ENCODE measurements at places on chromosomes 3 and 15.

- no peak for DNase-seq
These were observed 17.8 kb downstream of the TBL1XR1 start for GRCh38 chr3:177179281-177180067.

GRCh38 chr3:195372220-195372619, 70.6 kb downstream of the ACAP2 start:
- no peak for DNase-seq

DNA sequence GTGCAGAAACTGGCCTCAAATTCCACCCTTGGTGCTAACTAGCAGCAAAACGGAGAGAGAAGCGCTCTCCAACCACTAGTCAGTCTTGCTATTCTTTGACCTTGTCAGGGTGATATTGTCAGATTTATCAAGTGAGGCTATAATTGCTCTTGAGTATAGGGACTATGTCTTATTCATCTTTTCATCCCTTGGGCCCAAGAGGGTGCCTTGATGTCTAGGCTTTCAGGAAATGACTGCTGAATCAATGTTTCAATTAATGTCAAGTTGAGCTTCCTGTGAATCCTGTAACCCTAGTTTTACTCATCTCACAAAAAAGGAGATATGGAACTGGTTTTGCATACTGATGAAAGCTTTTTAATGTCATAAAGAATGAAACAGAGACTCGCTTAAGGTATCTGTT, 701.3 kb downstream of the EDEM1 start:
- no peak for DNase-seq

GRCh38 chr15:44593042-44593736, 56.2 kb downstream of the EIF3J start:
- DNase-seq = peak; percentile 29

DNA sequence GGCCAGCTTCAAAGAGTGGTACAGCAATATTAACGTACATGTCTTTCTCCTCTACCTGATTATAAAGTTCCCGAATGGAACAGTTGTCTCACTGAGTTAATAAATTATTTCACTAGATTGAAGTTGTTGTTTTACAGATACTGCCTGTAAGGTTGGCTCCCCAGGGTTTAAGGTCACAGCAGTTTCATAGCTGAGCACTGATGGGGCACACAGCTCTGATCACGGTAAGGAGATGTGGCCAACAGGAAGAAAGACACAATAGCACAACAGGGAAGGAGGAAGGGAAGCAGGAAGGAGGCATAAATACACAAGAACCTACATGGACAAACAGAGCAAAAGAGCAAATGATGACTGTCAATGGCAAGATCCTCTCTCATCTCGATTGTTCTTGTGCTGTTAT, 215.6 kb downstream of the WNT5A start:
- no peak for DNase-seq

DNA sequence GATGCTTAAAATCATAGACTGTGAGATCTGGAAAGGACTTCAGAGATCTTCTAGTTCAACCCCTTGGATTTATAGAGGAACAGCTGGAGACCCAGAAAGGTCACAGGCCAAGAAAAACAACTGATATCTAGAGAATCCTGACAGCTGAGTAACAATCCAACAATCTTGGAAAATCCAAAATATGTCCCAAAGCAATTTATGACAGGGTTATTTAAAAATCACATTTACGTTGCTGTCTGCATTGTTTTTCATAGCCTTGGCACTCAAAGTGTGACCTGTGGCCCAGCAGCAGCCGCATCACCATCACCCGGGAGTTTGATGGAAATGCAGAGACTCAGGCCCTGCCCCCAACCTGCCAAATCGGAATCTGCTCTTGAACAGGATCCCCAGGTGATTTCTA, 78.8 kb downstream of the FBN1 start:
- DNase-seq = peak; percentile 83

- no peak for DNase-seq
These were observed 41.6 kb downstream of the ZBTB38 start for GRCh38 chr3:141409940-141410241.

DNA sequence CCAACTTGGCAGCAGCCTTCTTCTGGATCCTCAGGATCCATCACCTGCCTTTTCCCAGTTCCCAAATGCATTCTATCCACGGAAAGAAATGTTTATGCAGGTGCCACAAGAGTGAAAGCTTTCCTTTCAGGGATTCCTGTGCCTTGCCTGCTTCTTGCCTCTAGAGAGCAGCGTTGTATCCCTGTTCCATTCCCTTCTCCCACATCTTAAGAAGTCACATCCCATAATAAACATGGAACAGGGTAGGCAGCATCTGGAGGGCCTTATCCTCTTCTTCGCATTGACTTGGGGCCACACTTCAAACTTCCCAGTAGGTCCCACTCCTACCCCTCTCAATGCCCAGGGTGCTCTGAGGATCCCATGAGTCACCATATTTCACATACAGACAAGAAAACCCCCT, 72.7 kb upstream of the DCLK3 start:
- DNase-seq = no peak

GRCh38 chr15:82105451-82106215, 59.8 kb upstream of the MEX3B start:
- peak; percentile 96 for DNase-seq

GRCh38 chr3:168093229-168093628, 2.5 kb downstream of the GOLIM4 start:
- DNase-seq = peak; percentile 17

DNA sequence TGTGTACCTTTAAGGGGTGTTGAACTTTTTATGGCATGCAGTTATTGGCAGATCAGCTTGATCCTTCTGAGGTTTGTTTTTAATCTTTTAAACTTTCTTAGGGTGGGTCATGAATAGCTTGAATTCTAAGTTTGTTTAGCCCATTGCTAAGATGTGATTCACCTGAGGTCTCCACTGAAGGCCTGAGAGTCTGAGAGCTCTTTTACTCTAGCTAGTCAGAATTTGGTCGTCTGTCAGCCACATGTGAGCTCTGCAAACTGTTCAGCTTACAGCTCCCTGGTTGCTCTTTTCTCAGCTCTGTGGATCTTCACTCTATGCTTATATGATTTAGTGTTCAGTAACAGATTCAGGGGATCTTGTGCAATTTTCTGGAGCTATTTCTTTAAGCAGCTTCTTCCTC, 161.3 kb downstream of the ABHD5 start:
- DNase-seq = peak; percentile 54

- no peak for DNase-seq
These were observed 117.0 kb downstream of the WNT7A start for GRCh38 chr3:13762906-13763305.

GRCh38 chr15:49890689-49891088, 228.3 kb downstream of the ATP8B4 start:
- DNase-seq = no peak

- peak; percentile 7 for DNase-seq
These were observed 819 bp downstream of the NEK4 start for GRCh38 chr3:52769786-52770455.

- no peak for DNase-seq
These were observed 14.9 kb downstream of the EIF2AK4 start for GRCh38 chr15:39948817-39949216.

GRCh38 chr3:188242436-188243123, 88.6 kb downstream of the LPP start:
- no peak for DNase-seq

DNA sequence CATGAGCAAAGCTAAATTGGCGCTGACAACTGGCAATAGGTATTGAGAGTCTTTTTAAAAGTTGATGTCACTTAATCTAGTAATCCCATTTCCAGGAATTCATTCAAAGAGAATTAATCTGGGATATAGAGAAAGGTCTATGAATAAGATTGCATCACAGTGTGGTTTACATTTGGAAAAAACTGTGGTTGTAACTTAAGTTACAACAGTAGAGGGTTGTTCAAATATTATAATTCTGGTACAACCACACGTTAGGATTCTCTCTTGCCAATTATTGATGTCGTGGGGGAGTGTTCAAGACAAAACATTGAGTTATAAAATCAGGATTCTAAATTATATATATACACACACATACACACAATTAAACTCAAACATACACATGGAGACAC, 79.8 kb downstream of the LIPC start:
- no peak for DNase-seq

GRCh38 chr3:101827211-101828174, 21.8 kb upstream of the NFKBIZ start:
- DNase-seq = peak; percentile 84

DNA sequence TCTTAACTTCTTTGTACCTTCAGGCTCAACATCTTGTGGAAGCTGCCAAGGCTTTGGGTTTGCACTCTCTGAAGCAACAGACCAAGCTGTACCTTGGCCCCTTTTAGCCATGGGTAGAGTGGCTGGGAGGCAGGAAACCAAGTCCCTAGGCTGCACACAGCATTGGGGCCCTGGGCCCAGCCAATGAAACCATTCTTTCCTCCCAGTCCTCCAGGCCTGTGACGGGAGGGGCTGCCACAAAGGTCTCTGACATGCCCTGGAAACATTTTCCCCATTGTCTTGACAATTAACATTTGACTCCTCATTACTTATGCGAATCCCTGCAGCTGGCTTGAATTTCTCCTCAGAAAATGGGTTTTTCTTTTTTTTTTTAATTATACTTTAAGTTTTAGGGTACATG, 253.1 kb upstream of the GADL1 start:
- no peak for DNase-seq

GRCh38 chr3:72052841-72053409, 268.0 kb upstream of the PROK2 start:
- no peak for DNase-seq

GRCh38 chr3:187738071-187738330, 7.3 kb downstream of the BCL6 start:
- DNase-seq = no peak

GRCh38 chr15:25784876-25785640, 78.1 kb downstream of the ATP10A start:
- peak; percentile 99 for DNase-seq

DNA sequence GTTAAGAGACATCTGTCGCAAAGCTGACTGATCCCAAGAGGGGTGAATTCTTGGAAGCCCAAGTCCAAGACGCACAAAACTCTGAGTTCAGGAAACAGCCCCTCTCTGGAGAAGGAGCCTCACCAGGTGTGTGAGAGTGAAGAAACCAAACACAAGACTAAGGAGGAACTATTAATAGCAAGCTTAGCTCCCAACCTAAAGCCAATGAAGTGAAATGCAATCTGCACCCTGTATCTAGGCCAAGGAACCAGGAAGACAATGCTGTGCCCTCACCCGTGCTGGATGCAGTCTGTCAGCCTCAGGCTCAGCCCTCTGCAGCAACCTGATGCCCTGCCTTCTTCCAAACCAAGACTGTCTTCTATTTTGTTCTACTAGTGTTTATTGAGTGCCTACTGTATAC, 22.5 kb upstream of the THBS1 start:
- no peak for DNase-seq

- DNase-seq = peak; percentile 58
These were observed 98.5 kb downstream of the LARS2 start for GRCh38 chr3:45486926-45487325.

DNA sequence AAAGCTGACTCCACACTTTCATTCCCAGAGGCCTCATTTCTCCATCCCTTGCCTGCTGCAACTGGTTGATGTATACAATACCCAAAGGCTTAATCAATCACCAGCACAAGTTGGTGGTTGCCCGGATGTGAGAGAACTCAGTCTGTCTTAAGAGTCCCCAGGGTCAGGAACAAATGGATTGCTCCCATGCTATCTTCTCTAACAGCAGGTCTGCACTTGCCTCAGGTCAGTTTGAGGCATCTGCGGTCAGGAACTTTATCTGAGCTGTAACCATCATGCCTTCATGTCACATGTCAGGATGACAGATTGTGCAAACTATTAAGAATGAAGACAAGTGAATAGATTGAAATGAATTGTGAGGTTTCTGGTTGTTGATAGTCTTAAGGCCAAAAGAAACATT, 56.1 kb downstream of the BFSP2 start:
- no peak for DNase-seq

DNA sequence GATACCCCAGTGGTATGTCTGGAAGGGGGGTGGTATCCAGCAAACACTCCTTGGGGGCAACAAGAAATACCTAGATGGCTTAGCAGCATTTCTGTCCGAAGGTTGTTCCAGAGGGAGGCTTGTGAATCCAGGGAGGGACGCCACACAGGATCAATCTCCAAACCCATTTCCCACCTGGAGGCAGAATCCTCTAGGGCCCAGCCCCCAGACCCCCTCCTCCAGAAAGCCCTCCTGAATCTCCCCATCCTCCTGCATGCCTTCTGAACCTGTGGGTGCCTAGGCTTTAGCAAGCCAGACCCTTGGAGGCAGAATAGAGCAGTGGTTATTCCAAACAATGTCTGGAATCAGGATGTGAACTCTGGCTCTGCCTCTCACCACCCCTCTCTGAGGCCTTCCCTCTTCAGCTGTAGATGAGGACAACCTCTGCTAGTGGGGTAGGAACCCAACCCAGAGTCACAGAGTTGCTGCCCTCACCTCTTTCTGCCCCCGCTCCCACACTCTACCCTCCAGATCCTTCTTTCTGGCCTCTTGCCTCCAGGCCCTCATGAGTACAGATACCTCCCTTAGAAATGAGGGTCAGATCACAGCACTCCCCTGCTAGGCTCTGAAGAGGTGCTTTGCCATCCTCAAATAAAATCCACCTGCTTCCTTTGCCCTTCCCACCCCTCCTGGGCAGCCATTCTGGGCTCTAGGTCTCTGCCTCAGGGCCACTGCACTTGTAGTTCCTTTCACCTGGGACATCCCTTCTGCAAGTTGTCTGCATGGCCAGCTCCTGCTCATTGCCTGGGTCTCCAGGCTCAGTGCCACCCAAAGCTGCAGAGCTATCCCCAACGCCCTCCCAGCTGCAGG, 8.1 kb downstream of the CISH start:
- DNase-seq = no peak

DNA sequence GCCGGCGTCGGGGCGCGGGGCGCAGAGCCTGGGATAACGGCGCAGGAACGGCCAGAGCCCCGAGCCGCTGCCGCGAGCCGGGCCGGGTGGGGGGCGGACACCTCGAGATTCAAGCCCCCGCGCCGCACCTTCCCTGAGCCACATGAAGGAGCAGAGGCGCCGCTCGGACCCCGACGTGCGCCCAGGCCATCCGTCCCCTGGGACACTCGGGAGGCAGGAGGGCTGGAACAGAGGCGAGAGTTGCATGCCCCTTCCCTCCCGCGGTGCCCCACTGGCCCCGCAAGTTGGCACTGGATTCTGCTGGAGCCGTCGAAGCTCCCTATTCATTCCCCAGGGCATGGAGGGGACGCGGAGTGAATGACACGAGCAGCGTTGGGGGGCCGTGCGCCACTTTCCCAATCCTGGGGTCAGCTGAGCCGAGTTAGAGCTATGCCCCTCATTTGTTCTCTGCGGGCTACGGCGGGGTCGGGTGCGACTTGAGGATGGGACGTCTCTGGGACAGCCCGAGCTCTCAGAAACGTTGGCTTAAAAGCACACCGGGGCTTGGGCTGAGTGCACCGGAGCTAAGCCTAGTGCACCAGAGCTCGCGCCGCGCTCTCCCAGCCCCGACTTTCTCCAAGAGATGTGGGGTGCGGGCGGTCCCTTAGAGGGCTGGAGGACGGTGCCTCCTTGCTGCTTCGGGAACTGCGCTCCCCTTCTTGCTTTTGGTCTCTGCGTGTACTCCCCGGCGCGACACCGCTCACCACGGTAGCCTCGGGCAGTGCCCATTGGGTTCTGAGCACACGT, 588 bp downstream of the SLC6A1 start:
- no peak for DNase-seq

DNA sequence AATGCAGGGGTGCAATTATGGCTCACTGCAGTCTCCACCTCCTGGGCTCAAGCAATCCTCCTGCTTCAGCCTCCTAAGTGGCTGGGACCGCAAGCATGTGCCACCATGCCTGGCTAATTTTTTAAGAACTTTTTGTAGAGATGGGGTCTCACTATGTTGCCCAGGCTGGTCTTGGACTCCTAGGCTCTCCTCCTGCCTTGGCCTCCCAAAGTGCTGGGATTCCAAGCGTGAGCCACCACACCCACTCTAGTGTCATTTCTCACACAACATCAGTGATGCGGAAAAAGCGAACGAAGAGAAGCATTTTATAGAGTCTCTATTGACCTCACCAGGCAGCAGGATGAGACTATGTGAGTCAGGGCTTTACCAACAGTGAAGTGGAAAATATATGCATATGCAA, 137.7 kb downstream of the PLD1 start:
- DNase-seq = no peak
